ENCODE measurements at places on chromosomes 6 and 20. TPM values are rescaled to one million over a fixed set of nuclear protein-coding genes. Genes with fewer than 3 reads are reported as not detected.

SEL1L2 gene
- not detected for total RNA-seq

DNA sequence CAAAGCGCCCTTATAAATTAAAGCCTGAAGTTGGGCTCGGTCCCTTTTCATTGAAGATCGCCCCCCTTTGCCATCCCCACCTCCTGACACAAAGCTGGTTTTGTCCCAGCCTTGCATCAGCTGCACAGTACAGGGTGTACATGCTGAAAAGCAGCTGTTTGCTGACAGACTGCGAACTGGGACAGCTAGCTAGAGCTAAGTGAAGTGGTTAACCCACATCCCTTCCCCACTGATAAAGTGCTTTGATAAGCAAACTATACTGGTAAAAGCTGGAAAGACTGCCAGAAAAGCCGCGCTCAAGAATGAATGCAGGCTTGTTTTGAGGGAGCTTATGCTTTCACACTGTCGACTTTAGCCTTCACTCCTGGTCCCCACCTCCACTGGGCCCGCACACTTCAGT is 207.3 kb downstream of the GMDS start:
- DNase-seq, result no peak
- H3K4me3 ChIP-seq, result no peak overlapping the region
- no peaks in the 10 kb centered on the region for H3K36me3 ChIP-seq
- no peaks in the 10 kb centered on the region for H3K4me1 ChIP-seq

GRCh38 chr6:75275067-75275466 is 9.5 kb downstream of the TMEM30A start:
- peaks cover 15% of the 10 kb centered on the region for H3K4me1 ChIP-seq
- H3K27me3 ChIP-seq, result no peaks in the 10 kb centered on the region
- no peak overlapping the region for H3K4me3 ChIP-seq
- no peak for DNase-seq
- no peaks in the 10 kb centered on the region for H3K36me3 ChIP-seq

GRCh38 chr20:33291830-33292355 is 8.9 kb downstream of the BPIFB1 start:
- no peak overlapping the region for H3K4me3 ChIP-seq
- H3K4me1 ChIP-seq, result no peaks in the 10 kb centered on the region
- no peaks in the 10 kb centered on the region for H3K27me3 ChIP-seq

FRMD1 gene
- 0.66 TPM for total RNA-seq

ECT2L gene
- total RNA-seq, result 0.15 TPM

ID4 gene
- total RNA-seq, result 57.1 TPM

DNA sequence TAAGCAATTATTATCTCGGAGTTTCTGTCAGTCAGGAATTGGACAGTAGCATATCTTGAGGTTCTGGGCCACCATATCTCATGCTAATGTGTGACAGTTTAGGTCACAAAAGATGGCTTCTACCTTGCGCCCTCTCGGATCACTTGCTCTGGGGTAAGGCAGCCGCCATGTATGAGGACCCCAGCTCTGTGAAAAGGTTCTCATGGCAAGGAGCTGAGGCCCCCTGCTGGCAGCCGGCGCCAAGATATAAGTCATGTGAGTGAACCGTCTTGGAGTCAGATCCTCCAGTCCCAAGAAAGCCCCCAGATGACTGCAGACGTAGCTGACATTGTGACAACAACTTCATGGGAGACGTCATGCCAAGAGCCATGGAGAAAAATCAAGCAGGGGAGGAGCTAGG is 670.8 kb downstream of the KIF16B start:
- no peak for DNase-seq
- no peaks in the 10 kb centered on the region for H3K36me3 ChIP-seq

DNA sequence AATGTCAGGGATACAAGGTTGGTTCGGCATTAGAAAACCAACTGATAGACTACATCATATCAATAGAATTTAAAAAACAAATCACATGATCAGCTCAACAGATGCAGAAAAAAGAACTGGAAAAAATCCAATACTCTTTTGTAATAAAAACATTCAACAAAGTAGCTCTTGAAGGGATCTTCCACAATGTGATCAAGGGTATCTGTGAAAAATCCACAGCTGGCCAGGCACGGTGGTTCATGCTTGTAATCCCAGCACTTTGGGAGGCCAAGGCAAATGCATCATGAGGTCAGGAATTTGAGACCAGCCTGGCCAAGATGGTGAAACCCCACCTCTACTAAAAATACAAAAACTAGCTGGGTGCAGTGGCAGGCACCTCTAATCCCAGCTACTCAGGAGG is 63.1 kb downstream of the ASCC3 start:
- H3K4me1 ChIP-seq, result no peaks in the 10 kb centered on the region
- DNase-seq, result no peak
- H3K27me3 ChIP-seq, result no peaks in the 10 kb centered on the region
- H3K36me3 ChIP-seq, result no peaks in the 10 kb centered on the region
- H3K4me3 ChIP-seq, result no peak overlapping the region
- H3K27ac ChIP-seq, result no peak overlapping the region

TTLL9 gene
- total RNA-seq, result 2.9 TPM

DNA sequence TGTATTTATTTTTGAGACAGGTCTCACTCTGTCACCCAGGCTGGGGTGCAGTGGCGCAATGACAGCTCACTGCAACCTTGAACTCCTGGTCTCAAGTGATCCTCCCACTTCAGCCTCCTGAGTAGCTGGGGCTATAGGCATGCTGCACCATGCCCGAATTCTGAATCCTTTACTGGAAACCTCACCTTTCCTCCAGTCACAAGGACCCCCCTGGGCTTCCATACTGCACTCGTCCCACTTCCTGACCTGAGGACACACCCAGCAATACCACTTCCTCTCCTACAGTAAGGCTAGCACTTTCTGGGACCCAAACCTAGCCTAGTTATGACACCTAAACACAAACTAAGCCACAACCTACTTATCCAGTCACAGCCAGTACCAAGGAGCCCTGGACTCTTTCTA is 68.2 kb downstream of the FAM217A start:
- no peaks in the 10 kb centered on the region for H3K27me3 ChIP-seq
- no peak overlapping the region for H3K4me3 ChIP-seq
- no peaks in the 10 kb centered on the region for H3K36me3 ChIP-seq
- no peak overlapping the region for H3K27ac ChIP-seq
- DNase-seq, result no peak
- no peaks in the 10 kb centered on the region for H3K4me1 ChIP-seq
